ENCODE measurements at places on chromosomes 3 and 15. TPM values are rescaled to one million over a fixed set of nuclear protein-coding genes. Genes with fewer than 3 reads are reported as not detected.

The PAQR5 gene
- total RNA-seq = not detected

The CHRNA7 gene
- not detected for total RNA-seq

The LRRIQ4 gene
- not detected for total RNA-seq

The C3orf85 gene
- not detected for total RNA-seq

The UTS2B gene
- not detected for total RNA-seq

The CDC25A gene
- 34.1 TPM for total RNA-seq

The GOLGA8G gene
- total RNA-seq = not detected

DNA sequence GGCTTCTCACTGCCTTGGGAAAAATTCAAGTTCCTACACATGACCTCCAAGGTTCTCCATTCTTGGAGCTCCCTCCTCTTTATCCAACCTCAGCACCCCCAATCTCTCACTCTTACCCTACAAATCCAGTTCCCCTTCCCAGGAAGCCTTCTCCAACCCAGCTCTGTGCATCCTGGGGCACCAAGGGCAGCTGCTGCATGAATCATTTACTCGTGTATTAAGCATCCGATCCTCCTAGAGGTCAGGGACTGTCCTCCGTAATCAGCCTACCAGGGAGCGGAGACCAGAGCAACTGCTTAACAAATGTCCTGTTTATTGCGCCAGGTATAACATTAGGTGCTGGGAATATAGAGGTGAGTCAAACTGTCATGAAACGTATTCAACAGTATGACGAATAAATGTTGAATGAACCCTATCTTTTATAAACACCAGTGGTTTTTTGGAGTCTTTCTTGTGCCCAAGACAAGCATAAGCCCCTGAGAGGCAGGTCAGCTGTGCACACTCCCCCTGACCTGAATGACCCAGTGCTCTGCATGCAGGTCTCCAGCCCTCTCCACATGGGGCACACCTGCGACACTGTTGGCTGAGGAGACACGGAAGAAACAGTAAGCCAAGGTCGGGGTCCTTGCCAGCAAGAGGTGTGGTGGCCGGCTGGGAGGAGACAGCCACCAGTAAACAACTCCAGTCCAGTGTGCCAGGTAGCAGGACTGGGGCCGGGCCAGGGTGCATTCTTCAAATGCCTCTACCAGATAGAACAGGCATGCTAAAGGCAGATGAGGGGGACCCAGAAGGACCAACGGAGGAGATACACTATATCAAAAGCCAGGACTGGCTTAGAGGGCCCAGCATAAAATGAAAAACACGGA, 27.6 kb downstream of the ANP32A start:
- H3K27me3 ChIP-seq = no peaks in the 10 kb centered on the region
- no peak overlapping the region for H3K4me3 ChIP-seq
- H3K4me1 ChIP-seq = peaks cover 94% of the 10 kb centered on the region
- no peak for DNase-seq
- peak overlapping the region; percentile 93 for H3K27ac ChIP-seq

DNA sequence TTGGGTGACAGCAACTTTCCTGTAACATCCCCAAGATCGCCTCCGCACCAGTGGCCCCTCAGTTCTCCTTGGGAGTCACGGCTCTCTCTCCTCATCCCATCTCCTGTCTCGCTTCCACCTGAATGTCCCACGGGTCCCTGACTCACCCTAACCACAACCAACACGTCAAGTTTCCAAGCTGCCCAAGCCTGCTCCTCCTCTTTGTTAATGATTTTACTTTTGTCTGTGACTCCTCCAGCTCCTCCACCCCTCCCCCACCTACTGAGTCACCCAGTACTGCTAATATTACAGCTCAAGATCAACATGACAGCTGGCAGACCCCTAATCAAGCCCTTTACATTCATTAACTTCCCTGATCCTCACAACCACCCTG, 39.3 kb downstream of the BDH1 start:
- peak overlapping the region; percentile 97 for H3K27ac ChIP-seq
- peaks cover 68% of the 10 kb centered on the region for H3K36me3 ChIP-seq
- no peak overlapping the region for H3K4me3 ChIP-seq
- peak; percentile 72 for DNase-seq

DNA sequence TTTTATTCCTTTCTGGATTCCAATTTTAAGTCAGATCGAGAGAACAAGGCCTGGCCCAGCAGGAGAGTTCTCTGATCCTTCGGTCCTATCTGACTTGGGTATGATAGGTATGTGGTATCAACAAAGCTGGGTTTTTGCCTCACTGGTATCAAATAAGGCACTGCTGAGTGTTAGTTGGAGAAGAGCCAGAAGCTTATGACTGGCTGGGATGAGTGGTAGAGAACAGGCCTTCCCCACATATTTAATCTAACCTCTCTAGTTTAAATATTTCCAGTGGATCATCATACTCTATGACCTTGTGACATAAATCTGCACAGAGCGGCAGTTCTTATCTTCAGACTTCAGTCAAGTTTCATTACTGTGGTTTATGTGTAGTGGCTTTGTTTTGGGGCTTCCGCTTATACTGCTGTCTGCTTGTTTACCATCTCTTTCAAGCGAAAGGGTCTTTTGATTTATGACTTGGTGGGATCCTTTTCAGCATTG, 164.5 kb downstream of the PTPRG start:
- no peak overlapping the region for H3K4me3 ChIP-seq
- no peaks in the 10 kb centered on the region for H3K4me1 ChIP-seq
- DNase-seq = no peak
- H3K36me3 ChIP-seq = no peaks in the 10 kb centered on the region
- peaks cover 2% of the 10 kb centered on the region for H3K27me3 ChIP-seq

DNA sequence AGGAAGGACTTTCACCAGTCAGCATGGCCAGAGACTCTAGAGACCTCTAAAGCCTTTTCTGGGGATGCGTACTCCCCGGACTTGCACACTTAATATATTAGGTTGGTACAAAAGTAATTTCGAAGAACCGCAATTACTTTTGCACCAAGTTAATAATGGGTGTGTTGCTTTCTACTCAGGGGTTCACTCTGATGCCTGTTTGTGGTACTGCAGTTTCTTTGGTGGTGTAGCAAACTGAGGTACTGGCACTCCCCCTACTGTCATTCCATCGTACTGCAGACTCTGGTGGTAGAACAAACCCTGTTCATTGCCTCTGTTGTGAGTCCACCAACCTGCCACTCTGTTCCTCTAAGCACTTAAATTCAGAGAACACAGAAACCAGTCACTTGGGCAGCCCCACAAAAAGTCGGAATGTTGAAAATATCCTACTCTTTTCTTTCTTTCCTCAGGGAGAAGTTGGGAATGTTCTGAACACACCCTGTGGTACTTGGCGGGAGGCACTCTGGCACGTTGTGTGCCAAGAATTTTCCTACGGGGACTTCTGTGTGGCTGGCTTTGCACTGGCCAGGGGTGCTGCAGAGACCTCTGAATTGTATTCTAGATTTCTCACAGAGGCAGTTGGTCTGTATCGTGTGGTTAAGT, 46.3 kb downstream of the GABRG3 start:
- no peaks in the 10 kb centered on the region for H3K36me3 ChIP-seq
- H3K4me1 ChIP-seq = no peaks in the 10 kb centered on the region
- no peak overlapping the region for H3K4me3 ChIP-seq
- no peaks in the 10 kb centered on the region for H3K27me3 ChIP-seq
- H3K27ac ChIP-seq = no peak overlapping the region

GRCh38 chr15:65766422-65767263, 25.4 kb downstream of the DENND4A start:
- peaks cover 32% of the 10 kb centered on the region for H3K36me3 ChIP-seq
- no peak for DNase-seq
- no peak overlapping the region for H3K4me3 ChIP-seq
- H3K27ac ChIP-seq = peak overlapping the region; percentile 69
- peaks cover 61% of the 10 kb centered on the region for H3K4me1 ChIP-seq

DNA sequence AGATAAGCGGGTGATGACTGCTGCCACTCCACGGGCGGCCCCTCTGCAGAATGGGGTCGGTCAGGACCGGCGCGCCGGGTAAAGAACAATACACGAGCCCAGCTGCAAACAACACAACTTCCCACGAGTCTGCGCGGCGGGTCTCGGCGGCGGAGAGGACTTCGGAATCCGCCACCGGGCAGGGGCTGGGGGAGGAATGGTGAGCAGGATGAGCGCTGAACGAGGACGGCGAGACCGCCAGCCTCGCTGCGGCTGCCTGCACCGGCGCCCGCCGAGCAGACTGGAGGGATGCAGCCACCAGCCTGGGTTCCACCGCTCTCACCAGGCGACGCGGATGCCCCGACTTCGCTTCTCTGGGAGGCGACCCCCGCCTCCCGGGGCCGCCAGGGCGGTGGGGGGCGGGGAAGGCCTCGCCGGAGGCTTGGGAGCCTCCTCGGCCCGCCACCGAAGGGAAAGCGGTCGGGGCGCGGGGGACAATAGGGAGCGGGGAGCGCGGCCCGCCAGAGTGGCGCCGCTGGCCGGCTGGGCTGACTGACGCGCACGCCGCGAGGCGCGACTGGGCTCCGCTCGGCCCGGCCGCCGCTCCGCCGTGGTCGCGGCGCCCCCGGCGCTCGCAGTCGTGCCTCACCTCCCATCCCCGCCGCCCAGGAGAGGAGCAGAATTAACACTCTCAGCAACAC, 515 bp downstream of the ADAM10 start:
- H3K36me3 ChIP-seq = peaks cover 18% of the 10 kb centered on the region
- H3K27ac ChIP-seq = peak overlapping the region; percentile 96
- peaks cover 44% of the 10 kb centered on the region for H3K4me1 ChIP-seq
- peak; percentile 57 for DNase-seq

DNA sequence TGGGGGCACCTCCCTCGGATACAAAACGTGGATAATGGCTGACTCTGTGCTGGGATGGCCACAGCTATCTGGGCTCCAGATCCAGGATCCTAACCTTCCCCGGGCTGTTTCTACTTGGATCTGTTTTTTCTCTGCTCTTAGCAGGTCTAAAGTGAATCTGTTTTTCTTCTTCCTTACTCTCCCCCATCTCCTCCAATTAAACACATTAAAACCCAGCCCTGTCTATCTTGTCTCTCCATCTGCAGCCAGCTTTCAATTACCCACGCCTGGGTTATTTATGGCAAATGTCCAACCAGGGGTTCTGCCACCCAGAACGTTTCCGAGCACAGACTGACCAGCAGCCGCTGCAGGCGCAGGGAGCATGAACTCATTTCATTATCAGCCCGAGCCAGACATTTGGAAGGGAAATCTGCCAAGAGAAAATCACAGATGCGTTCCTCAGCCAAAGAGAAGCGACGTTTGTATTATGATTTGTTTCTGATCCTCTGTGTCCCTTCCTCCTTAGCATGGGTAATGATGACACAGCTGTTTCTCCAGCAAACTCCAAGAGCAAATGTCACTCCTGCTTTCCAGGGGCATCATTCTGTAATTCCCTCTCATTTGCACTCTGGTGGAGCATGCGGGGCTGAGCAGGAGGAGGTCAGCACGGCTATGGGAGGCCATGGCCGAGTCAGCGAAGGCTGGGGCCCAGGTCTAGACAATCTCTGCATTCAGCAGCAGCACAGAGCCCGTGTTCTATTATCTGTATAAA, 42.0 kb downstream of the UMPS start:
- H3K27me3 ChIP-seq = peaks cover 5% of the 10 kb centered on the region
- no peak for DNase-seq
- H3K4me1 ChIP-seq = no peaks in the 10 kb centered on the region
- no peak overlapping the region for H3K27ac ChIP-seq
- no peak overlapping the region for H3K4me3 ChIP-seq
- no peaks in the 10 kb centered on the region for H3K36me3 ChIP-seq

DNA sequence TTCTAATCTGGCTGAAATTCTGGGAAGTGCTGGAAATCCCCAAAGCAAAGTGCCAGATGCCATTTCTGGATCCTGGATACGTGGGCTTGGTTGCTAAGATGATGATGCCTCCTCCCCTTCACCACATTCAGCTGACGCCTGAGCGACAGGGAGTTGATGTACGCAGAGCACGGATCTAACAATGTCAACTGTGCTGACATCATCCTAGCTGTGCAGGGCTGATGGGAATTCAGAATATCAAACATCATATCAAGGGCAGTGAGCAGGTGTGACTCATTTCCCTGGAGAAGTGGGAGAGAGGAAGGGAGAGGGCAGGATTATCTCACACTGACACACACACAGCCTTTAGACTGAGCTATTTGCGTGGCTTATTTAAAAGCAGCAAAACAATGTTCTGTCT, 92.6 kb upstream of the ZBTB20 start:
- no peaks in the 10 kb centered on the region for H3K4me1 ChIP-seq
- no peaks in the 10 kb centered on the region for H3K36me3 ChIP-seq
- no peak overlapping the region for H3K4me3 ChIP-seq
- no peak for DNase-seq

DNA sequence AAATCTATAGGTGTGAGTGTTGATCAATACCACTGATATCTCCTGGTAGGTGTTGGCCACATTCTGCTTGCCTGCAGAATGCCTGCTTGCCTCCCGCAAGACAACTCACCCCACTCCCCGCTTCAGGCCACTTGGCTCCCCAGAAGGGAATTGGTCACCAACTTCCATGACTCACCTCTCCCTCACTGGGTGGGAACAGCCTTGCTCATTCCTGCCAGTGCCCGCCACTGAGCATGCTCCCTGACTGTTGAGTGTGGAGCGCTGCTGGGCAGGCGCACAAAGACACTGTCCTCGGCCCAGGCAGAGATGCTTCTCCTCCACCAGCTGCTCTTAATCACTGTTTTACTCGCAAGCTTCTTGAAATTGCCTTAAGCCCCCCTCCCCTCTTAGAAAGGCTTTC, 57.3 kb upstream of the PPP2R3A start:
- no peak overlapping the region for H3K27ac ChIP-seq
- DNase-seq = no peak
- H3K27me3 ChIP-seq = no peaks in the 10 kb centered on the region
- no peaks in the 10 kb centered on the region for H3K36me3 ChIP-seq
- H3K4me3 ChIP-seq = no peak overlapping the region

DNA sequence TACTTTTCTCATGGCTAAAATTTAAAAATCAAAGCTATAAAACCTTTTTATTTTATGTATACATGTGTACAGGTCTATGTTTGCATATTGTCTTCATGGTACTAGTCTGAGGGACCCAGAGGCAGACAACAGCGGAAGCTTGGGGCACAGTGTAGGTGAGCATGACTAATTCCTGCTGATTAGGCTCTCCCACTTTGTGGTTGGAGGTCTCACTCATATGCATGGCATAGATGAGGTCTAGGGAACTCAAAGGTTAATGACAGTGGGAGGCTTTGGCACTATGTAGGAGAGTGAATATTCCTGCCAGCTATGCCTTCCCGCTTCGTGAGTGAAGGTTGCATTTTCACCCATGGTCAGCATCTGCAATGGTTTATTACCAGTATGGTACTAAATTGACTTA, 47.5 kb upstream of the AADACL2 start:
- no peaks in the 10 kb centered on the region for H3K27me3 ChIP-seq
- H3K36me3 ChIP-seq = no peaks in the 10 kb centered on the region
- no peak overlapping the region for H3K27ac ChIP-seq
- no peak overlapping the region for H3K4me3 ChIP-seq

GRCh38 chr3:84974347-84974746, 15.6 kb downstream of the CADM2 start:
- no peaks in the 10 kb centered on the region for H3K4me1 ChIP-seq
- H3K27ac ChIP-seq = no peak overlapping the region

GRCh38 chr15:100318880-100319279, 22.9 kb downstream of the ADAMTS17 start:
- no peak for DNase-seq
- no peak overlapping the region for H3K4me3 ChIP-seq
- peaks cover 2% of the 10 kb centered on the region for H3K27me3 ChIP-seq
- H3K27ac ChIP-seq = no peak overlapping the region

GRCh38 chr15:34239151-34239808, 14.5 kb downstream of the EMC4 start:
- H3K27ac ChIP-seq = peak overlapping the region; percentile 95
- peak; percentile 71 for DNase-seq
